ENCODE measurements at places on chromosomes 13 and 19.

DNA sequence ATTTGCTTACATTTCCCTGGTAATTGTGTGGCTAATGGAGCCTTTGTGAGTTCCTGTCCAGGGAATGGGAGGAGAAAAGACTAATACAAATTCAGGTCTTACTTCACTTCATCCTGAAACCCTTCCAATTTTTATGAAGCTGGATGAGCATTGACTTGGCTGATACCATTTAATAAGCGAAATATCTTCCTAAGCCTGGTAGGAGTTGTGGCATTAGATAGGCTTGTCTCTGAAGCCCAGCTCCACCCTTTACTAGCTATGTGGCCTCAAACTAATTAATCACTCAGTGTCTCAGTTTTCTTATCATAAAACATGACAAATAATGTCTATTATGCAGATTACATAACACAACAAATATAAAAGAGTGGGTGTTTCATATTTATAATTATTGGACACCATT, 106.3 kb downstream of the FGF9 start:
- no peak for DNase-seq

DNA sequence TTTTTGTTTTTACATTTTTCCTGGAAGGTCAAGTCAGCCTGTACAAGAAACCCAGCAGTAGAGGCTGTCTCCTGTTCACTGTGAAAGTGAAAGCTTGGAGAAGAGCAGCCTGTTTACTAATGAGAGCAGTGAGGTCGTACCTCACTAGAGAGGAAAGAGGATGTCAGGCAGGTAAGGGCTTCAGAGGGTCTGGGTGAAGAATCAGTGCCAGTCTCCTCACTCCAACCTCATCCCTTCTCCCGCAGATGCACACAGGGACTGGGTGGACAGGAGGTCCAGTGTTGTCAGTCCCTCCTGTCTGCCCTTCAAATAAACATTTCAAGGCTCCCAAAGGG, 462.5 kb downstream of the KLF5 start:
- DNase-seq, result no peak

GRCh38 chr19:40523322-40524047, 53.2 kb upstream of the SHKBP1 start:
- DNase-seq, result peak; percentile 37

DNA sequence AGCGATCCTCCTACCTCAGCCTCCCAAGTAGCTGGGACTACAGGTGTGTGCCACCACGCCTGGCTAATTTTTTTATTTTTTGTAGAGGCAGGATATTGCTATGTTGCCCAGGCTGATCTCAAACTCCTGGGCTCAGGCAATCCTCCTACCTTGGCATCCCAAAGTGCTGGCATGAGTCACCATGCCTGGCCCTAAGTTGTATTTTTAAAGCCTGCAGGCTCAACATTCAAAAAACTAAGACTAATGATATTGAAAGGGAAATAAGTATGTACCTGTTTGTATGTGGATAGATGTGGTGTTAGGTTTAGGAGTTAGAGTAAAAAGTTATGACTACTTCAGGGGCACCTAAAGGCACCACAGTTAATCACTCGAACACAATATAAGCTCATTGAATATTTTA, 5.4 kb upstream of the IPO5 start:
- DNase-seq, result no peak

GRCh38 chr13:45510672-45511071, 45.9 kb downstream of the COG3 start:
- DNase-seq, result no peak

- no peak for DNase-seq
Measured at GRCh38 chr13:43127103-43127798, 103.9 kb downstream of the DNAJC15 start.
